ENCODE measurements at places on chromosomes 7 and 10.
A peak's percentile ranks its signal among the peaks of the same experiment; 100 is the strongest.

GRCh38 chr7:42033480-42033879, 203.5 kb downstream of the GLI3 start:
- no peak for DNase-seq

DNA sequence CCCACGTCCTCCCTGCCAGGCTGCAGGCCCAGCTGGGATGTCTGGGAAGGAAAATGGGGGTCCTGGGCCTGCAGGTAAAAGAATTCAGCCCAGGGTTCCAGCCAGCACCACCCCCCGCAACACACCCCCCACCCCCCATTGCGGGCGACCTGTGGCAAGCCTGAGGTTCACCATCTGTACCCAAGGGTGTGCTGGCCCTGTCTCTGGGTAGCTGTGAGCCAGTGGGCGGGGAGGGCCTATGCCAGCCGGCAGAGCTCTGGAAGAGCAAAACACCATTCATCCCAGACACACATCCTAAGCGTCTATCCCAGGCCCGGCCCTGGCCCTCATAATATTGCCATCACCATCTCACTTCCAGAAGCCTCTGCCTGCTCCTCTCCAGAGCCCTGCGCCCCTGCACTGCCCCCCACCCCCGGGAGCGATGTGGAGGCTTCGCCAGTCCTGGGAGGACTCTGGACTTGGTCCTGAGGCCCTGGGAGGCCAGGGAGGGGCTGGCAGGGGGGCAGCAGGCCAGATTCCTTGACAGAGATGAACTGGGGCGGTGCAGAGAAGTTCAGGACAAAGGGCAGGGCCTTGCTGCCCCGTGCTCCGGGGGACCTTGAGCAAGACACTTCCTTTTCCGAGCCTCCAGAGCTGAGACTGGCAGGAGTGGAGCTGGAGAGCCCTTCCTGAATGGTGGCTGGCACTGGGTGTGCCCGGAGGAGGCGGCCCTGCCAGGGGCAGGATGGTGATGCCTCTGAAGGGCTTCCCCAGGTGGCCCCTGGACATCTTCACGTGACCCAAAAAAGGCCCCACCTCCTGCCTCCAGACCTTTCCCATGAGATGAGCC, 8.7 kb upstream of the TTYH3 start:
- no peak for DNase-seq

- DNase-seq, result no peak
Measured at GRCh38 chr7:104794154-104794553, 219.9 kb upstream of the KMT2E start.

- no peak for DNase-seq
Measured at GRCh38 chr7:5082806-5083205, 37.1 kb downstream of the RBAK start.

- DNase-seq, result no peak
Measured at GRCh38 chr7:23242321-23242720, 4.3 kb upstream of the GPNMB start.

- DNase-seq, result no peak
Measured at GRCh38 chr10:101089520-101090299, 27.9 kb downstream of the KAZALD1 start.

DNA sequence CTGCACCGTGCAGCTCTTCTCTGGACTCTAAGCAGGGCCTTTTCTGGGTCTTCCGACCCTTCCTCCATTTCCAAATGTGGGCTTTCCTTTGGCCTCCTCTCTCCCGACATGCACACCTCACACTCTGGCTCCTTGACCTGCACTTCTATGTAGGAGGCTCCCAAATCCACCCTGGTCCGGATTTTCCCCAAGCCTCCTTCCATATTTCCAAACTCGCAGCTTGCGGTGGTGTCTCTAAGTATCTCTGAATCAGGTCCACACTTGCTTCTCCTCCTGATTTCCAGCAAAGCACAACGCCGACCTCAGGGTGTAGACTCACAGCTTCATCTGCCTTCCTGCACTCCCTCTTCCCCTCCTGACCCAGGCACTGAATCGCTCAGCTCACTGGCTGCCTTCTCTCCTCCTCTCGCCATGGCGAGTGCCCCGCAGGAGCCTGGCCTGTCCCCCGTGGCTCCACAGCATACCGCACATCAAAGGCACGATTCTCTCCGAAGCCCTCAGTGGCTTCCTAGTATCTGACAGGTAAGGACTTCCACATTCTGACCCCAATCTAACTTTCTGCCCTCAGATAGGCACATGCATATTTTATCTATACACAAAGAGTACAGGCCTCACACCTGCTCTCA, 27.8 kb downstream of the DIP2C start:
- DNase-seq, result no peak

GRCh38 chr7:11748884-11749283, 83.1 kb downstream of the THSD7A start:
- no peak for DNase-seq

DNA sequence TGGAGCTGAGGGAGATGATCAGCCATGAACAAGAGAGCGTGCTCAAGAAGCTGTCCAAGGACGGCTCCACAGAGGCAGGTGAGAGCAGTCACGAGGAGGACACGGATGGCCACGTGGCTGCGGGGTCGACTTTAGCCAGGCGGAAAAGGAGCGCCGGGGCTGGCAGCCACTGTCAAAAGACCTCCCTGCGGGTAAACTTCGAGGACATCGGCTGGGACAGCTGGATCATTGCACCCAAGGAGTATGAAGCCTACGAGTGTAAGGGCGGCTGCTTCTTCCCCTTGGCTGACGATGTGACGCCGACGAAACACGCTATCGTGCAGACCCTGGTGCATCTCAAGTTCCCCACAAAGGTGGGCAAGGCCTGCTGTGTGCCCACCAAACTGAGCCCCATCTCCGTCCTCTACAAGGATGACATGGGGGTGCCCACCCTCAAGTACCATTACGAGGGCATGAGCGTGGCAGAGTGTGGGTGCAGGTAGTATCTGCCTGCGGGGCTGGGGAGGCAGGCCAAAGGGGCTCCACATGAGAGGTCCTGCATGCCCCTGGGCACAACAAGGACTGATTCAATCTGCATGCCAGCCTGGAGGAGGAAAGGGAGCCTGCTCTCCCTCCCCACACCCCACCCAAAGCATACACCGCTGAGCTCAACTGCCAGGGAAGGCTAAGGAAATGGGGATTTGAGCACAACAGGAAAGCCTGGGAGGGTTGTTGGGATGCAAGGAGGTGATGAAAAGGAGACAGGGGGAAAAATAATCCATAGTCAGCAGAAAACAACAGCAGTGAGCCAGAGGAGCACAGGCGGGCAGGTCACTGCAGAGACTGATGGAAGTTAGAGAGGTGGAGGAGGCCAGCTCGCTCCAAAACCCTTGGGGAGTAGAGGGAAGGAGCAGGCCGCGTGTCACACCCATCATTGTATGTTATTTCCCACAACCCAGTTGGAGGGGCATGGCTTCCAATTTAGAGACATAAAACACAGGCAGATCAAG, 3.3 kb downstream of the GDF2 start:
- DNase-seq, result no peak

DNA sequence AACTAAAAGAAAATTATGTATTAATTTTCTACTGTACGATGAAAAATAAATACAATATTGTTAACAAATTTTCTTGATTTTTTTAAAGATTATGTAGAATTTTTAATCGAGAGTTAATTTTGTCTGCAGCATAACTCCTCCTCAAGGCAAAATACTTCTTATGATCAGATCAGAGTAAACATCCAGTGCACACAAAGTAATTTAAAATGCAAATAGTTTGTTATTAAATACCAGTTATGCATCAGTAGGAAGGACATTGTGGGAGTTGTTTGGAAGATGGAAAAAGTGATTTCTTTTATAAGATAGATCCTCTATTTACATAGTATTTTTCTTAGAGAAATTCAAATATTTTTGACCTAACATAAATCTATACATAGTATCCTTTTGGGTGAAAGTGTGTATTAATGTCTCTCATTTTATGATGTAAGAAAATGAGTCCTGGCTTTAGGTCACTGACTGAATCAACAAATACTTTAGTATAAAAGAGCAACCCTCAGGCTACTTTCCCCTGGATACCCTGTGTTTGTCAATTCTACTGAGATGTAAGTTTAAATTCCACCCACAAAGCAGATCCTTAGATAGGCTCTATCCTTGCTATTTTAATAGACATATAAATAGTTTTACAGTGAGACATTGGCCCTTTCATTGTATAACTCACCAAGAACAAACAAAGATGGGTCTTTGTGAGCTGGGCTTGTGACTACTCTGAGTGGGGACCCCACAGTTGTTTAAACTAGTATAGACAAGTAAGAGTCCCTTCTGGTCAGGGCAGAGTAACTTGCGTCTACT, 1133.7 kb downstream of the GATA3 start:
- DNase-seq, result no peak

DNA sequence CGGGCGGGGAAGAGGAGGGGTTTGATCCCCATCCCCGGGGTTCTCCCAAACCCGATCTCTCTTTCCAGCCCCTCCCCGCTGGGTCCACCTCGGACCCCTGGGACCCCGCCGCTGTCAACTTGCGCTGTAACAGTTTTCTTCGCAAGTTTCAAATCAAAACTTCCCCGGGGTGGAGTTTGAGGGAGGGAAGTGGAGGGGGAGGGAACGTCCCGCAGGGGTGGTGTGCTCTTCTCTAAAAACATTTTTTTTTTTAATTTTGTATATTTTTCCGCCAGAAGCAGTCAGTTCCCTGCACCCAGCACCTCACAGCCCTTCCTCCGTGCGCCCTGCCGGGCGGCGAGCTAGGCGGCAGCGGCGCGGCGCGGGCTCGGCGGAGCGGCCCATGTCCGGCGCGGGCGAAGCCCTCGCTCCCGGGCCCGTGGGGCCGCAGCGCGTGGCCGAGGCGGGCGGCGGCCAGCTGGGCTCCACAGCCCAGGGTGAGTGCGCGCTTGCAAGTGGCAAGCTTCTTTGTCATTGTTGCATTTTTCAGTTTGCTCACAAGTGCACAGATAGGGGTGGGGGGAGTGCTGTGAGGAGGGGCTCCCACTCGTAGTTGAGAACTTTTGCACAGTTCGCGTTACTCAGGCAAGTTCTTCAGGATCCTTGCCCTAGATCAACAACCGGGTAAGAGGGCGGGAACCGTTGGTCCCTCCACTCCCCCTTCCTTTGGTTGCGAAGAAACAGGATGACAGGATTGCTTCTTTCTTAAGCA, 933 bp downstream of the MDFIC start:
- peak; percentile 24 for DNase-seq

DNA sequence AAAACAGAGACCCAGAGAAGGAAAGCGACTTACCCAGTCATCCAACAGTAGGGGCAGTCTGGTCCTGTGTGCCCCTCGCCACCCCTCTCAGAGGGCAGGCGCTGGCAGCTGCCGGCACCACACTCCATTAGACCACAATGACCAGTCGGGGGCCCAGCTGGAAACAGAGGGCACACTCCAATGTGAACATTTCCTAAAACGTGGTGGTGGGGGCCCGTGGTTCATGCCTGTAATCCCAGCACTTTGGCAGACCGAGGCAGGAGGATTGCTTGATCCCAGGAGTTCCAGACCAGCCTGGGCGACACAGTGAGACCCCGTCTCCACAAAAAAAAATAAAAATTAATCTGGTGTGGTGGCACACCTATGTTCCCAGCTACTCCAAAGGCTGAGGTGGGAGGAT, 912 bp upstream of the OAT start:
- DNase-seq, result no peak

DNA sequence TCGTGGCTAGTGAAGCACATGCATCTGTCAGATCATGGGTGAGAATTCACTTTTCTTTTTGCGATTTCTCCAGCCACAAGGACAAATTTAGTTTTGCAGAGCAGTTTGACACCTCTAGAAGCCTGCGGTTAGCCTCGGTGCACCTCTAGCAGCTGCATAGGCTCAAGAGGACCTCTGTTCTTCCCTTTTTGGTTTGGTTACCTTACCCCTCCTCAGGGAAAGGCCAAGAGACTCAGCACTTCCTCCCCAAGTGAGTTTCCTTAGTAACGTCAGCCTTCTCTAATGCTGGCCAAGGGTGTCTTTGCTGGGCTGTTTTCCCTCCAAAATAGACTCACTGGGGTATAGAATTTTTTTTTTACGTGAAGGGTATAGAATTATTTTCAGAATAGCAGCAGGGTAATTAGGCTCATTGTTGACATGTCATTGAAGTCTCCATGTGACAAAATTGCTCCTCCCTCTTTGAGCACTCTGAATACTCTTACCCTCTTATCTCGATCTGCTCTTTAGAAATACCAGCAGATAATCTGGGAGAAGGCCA, 97.8 kb downstream of the AUTS2 start:
- no peak for DNase-seq

DNA sequence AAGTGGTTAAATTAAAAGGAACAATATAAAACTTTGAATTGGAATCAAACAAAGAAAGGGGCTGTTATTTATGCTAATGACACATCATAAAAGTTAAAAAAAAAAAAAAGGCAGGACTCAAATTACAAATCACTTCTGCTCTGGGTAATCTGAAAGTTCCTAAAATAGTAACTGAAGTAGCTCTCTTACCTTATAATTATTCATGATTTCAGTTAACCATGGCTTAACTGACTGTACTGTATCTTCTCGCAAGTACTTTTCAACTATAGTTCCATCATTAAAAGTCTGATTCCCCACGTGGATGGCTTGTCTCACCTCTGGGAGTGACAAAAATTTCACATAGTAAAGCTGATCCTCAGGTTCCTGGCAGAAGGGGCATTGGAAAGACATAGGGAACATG, 82.5 kb downstream of the CPVL start:
- no peak for DNase-seq

DNA sequence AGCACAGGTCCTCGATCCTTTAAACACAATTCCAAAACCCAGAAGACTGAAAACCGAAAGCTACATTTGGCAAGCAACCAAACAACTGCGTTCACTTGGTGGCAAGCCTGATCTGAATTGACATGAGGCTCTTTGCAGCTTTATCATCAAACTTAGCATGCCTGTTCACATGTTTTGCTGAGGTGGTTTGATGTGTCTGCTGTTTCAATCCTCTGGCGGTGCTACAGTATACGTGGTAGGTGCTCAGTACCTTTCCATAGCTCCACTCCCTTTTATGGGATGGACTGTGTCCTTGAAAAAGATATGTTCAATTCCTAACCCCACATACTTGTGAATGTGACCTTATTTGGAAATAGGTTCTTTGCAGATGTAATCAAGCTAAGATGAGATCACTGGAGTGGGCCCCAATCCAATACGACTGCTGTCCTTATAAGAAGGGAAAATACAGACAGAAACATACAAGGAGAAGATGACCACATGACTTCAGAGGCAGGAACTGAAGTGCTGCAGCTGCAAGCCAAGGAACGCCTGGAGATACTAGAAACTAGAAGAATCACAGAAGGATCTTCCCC, 33.4 kb downstream of the CCDC6 start:
- no peak for DNase-seq

GRCh38 chr7:157140511-157140905, 1.8 kb downstream of the UBE3C start:
- DNase-seq, result no peak

- DNase-seq, result peak; percentile 59
Measured at GRCh38 chr7:24971333-24972165, 8.4 kb downstream of the OSBPL3 start.

DNA sequence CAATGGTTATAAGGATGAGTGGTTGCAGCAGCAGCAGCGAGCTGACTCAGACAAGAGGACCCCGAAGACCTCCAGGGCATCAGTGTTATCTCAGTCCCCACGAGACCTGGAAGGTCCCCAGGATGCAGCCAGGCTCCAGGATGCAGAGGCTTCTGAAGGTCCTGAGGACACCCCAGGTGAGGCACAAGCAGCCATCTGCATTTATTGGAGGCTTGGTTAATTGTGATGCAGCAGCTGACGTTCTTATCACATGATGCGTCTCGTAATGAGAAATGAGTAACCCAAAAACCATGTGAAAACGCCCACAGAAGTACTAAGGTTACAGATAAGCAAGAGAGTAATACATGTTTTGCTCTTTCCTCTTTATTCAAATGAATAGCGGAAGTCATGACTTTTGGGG, 17.4 kb downstream of the C7orf57 start:
- DNase-seq, result no peak

- no peak for DNase-seq
Measured at GRCh38 chr7:81590131-81590530, 179.7 kb downstream of the HGF start.

Data from Calu3 (cell line).